ENCODE measurements at places on chromosomes 3 and 15.

- no peaks in the 10 kb centered on the region for H3K4me1 ChIP-seq
- no peaks in the 10 kb centered on the region for H3K27me3 ChIP-seq
- H3K27ac ChIP-seq = no peak overlapping the region
- no peak for DNase-seq
- no peaks in the 10 kb centered on the region for H3K36me3 ChIP-seq
- no peak overlapping the region for H3K4me3 ChIP-seq
Measured at GRCh38 chr3:101229681-101230080, 90.7 kb downstream of the IMPG2 start.

DNA sequence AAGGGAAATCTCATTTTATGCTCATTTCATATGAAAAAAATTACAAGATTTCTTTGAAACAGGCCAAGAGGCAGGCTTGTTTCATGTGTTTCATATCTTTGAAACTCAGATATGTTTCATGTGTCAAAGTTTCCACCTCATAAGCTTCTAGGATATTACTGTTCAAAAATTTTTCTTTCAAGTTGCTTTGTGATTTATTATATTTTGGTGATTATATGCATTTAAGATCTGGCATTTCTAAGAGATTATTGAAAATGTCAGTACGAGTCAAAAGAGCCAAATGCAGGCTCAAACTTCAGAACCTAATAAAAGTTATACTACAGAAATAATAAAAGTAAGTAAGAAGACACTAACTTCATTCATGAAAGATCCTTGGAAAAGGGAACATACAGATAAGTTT, 590.1 kb downstream of the UNC13C start:
- no peak for DNase-seq
- H3K27ac ChIP-seq = no peak overlapping the region
- H3K4me3 ChIP-seq = no peak overlapping the region
- no peaks in the 10 kb centered on the region for H3K27me3 ChIP-seq
- H3K36me3 ChIP-seq = no peaks in the 10 kb centered on the region

DNA sequence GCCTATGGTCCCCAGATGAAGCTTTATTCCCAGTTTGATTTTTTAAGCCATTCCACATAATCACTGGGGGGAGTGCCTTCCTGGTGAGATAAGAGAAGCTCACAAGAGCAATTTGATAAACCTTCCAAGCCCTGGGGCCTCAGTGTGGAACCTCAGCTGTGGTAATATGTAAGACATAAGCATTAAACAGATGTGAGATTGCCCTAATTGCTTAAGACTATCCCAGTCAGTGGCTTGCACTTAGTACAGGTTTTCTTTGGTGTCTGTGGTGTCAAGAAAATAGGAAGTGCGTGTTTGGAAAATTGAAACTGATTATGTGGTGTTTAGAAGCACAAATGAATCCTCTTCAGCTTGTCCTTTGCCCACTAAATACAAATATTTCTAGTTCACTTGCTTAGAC, 54.3 kb downstream of the LRRN1 start:
- H3K27ac ChIP-seq = no peak overlapping the region
- no peaks in the 10 kb centered on the region for H3K36me3 ChIP-seq
- H3K27me3 ChIP-seq = no peaks in the 10 kb centered on the region
- H3K4me1 ChIP-seq = no peaks in the 10 kb centered on the region

DNA sequence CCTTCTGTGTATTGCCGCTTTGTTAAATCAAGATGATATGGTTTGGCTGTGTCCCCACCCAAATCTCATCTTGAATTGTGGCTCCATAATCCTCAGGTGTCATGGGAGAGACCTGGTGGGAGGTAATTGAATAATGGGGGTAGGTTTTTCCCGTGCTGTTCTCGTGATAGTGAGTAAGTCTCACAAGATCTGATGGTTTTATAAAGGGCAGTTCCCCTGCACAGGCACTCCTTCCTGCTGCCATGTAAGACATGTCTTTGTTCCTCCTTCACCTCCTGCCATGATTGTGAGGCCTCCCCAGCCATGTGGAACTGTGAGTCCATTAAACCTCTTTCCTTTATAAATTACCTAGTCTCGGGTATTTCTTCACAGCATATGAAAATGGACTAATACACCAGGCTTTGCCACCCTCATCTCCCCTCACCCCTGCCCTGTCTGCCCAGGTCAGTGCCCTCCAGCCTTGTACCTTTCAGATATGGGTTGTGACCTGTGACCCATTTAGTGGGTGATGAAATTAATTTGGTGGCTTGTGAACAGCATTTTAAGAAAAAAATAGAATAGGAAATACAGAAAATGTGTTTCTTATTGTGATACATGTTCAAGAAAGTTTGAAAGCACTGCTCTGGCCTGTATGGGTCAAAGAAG, 56.1 kb upstream of the MCF2L2 start:
- H3K27me3 ChIP-seq = no peaks in the 10 kb centered on the region
- no peaks in the 10 kb centered on the region for H3K36me3 ChIP-seq
- no peak overlapping the region for H3K4me3 ChIP-seq
- DNase-seq = no peak
- H3K27ac ChIP-seq = no peak overlapping the region

- no peaks in the 10 kb centered on the region for H3K27me3 ChIP-seq
- peaks cover 6% of the 10 kb centered on the region for H3K4me1 ChIP-seq
- no peaks in the 10 kb centered on the region for H3K36me3 ChIP-seq
- H3K27ac ChIP-seq = no peak overlapping the region
Measured at GRCh38 chr15:90650117-90650955, 66.8 kb upstream of the BLM start.

- peaks cover 37% of the 10 kb centered on the region for H3K36me3 ChIP-seq
- peak overlapping the region; percentile 4 for H3K27ac ChIP-seq
- no peak overlapping the region for H3K4me3 ChIP-seq
- H3K4me1 ChIP-seq = peaks cover 25% of the 10 kb centered on the region
Measured at GRCh38 chr15:90231028-90232017, 2.4 kb downstream of the CIB1 start.

- no peak overlapping the region for H3K4me3 ChIP-seq
- H3K27ac ChIP-seq = no peak overlapping the region
- no peaks in the 10 kb centered on the region for H3K36me3 ChIP-seq
- H3K4me1 ChIP-seq = no peaks in the 10 kb centered on the region
Measured at GRCh38 chr3:186368717-186369116, 6.7 kb upstream of the DGKG start.

DNA sequence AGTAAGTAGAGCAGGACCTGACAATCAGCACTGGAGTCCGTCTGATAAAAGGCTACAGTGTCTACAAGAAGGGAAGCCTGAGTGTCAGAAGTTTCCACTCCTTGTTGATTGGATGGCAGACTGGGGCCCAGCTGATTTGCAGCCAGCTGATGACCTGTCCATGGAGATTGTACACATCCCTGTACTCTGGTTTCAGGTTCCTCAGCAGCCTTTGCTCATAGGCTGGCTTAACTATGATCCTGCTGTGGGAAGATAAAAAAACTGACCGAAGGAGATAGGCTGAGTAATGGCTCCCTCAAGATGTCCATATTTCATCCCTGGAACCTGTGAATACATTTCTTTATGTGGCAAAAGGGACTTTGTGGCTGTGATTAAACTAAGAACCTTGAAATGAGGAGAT, 11.7 kb upstream of the LACTB start:
- H3K36me3 ChIP-seq = no peaks in the 10 kb centered on the region
- no peak overlapping the region for H3K4me3 ChIP-seq
- H3K4me1 ChIP-seq = no peaks in the 10 kb centered on the region
- no peak for DNase-seq

DNA sequence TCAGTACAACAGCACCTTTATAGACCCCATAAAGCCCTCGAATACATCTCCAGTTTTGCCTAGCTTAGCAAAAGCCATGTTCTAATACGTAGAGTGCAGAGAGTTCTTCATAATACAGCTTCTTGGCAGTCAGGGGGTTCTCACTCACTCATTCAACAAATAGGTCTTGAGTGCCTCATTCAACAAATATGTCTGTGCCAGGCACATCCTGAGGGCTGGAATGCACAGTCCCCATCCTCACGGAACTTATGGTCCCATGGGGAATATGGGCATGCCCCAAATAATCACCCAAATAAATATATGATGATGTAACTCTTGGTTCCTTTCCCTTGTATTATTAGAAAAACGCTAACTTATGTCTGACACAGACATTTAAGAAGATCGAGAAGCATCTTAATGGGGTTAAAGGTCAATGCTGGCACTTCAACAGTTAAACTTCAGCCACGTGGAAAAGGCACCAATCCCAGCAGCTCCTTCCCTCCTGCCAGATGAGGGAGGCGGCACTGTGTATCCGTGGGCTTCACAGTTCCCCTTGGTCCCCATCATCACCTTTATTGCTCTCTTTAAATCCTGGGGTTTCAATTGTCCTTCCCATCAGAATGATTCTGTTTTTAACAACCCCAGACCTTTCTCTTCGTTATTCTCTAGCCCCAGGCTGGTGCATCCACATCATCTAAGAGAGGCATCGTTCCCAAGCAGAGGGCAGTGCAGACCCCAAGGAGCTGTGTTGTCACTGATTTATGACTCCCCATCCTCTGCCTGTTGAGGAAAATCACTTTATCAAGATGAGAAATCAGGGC, 18.9 kb upstream of the SEMA5B start:
- no peaks in the 10 kb centered on the region for H3K36me3 ChIP-seq
- H3K4me1 ChIP-seq = peaks cover 2% of the 10 kb centered on the region
- DNase-seq = no peak

DNA sequence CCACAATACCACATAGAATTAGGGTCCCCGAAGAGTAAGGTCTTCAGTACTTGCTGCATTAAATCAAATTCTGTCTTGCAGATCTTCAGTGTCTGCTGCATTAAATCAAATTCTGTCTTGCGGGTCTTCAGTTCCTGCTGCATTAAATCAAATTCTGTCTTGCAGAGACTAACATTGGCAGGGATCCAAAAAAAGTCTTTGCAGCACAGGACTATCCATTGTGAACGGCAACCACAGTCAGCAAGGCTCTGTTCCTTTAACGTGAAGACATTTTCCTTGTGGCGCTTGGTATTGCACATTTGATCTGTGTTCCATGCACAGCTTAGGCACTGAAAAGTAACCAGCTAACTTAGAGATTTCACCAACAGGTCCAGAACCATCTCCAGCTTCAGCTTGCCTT, 46.8 kb upstream of the POMGNT2 start:
- no peak overlapping the region for H3K4me3 ChIP-seq
- no peak overlapping the region for H3K27ac ChIP-seq
- peaks cover 46% of the 10 kb centered on the region for H3K27me3 ChIP-seq
- H3K4me1 ChIP-seq = peaks cover 3% of the 10 kb centered on the region
- DNase-seq = no peak
- no peaks in the 10 kb centered on the region for H3K36me3 ChIP-seq

- H3K4me1 ChIP-seq = peaks cover 7% of the 10 kb centered on the region
- DNase-seq = no peak
- no peaks in the 10 kb centered on the region for H3K27me3 ChIP-seq
- no peak overlapping the region for H3K4me3 ChIP-seq
- H3K36me3 ChIP-seq = no peaks in the 10 kb centered on the region
- H3K27ac ChIP-seq = no peak overlapping the region
Measured at GRCh38 chr3:149151843-149152242, 22.4 kb downstream of the HPS3 start.

DNA sequence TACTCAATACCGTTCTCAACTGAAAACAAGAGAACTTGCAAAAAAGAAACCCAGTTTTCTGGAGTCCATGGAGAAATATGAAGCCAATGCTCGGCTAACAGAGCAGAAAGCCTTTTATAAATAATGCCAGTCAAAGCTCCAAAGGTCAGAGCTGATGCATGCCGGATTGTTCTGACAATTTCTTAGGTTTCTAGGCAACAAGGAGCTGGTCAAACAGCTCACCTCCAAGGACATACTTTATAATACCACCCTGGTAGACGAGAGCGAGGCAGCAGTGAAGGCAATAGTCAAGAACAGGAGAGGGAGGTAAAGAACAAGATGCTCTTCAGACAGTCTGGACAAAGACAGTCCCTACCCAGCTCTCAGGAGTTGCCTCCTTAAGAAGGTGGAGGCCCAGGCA, 111.1 kb downstream of the UBE3A start:
- H3K4me1 ChIP-seq = no peaks in the 10 kb centered on the region
- no peak overlapping the region for H3K4me3 ChIP-seq
- DNase-seq = no peak
- H3K27ac ChIP-seq = no peak overlapping the region

DNA sequence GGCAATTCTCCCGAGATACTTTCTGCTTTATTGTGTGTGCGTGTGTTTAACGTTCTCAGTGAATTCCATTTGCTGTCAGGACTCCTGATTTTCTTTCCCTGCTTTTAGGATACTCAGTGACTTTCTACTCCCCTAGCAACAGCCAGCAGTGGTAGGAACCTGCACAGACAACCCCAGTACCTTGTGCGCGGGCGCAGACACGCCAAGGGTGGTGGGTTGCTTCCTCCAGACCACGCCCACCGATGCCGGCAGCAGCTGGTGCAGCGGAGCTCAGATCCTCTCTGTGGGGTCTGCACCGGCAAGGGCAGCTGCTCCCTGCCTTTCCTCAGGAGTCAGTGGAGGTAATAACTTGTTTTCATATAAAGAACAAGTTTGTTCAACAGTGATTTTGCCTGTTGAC, 225.1 kb upstream of the NDN start:
- H3K4me3 ChIP-seq = no peak overlapping the region
- H3K27me3 ChIP-seq = no peaks in the 10 kb centered on the region
- H3K27ac ChIP-seq = no peak overlapping the region
- no peaks in the 10 kb centered on the region for H3K36me3 ChIP-seq

- no peak overlapping the region for H3K27ac ChIP-seq
- no peak for DNase-seq
- H3K4me1 ChIP-seq = no peaks in the 10 kb centered on the region
- H3K4me3 ChIP-seq = no peak overlapping the region
Measured at GRCh38 chr15:32766101-32766500, 48.3 kb downstream of the GREM1 start.

- peaks cover 35% of the 10 kb centered on the region for H3K27me3 ChIP-seq
- peaks cover 24% of the 10 kb centered on the region for H3K4me1 ChIP-seq
- no peak overlapping the region for H3K4me3 ChIP-seq
- no peak overlapping the region for H3K27ac ChIP-seq
- no peak for DNase-seq
- H3K36me3 ChIP-seq = no peaks in the 10 kb centered on the region
Measured at GRCh38 chr3:53154881-53155285, 6.1 kb upstream of the PRKCD start.

- no peak overlapping the region for H3K27ac ChIP-seq
- no peaks in the 10 kb centered on the region for H3K4me1 ChIP-seq
- H3K27me3 ChIP-seq = no peaks in the 10 kb centered on the region
Measured at GRCh38 chr3:68004091-68004490, 349.7 kb upstream of the SUCLG2 start.
